ENCODE measurements at places on chromosomes 3 and 15.

DNA sequence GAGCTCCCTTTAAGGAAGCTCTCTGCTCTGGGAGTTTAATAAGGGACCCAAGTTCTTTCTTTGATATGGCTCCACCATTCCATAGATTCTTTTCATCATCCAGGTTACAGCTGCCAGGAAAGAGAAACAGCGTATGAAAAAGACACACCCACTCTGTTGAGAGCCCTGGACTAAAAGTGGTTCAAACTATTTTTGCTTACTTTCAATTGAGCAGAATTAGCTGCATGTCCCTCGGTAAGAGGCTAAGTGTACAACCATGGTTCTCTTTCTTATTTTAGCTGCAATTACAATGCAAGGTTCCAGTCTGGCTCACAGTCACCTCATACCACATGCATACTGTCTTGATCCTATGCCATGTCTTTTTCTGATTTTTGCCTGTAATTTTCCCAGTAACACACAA, 1288.3 kb downstream of the NSUN3 start:
- no peak overlapping the region for H3K4me3 ChIP-seq
- no peaks in the 10 kb centered on the region for H3K36me3 ChIP-seq
- DNase-seq, result no peak
- no peak overlapping the region for H3K27ac ChIP-seq
- no peaks in the 10 kb centered on the region for H3K27me3 ChIP-seq
- H3K4me1 ChIP-seq, result no peaks in the 10 kb centered on the region

GRCh38 chr15:74620636-74621545, 5.3 kb downstream of the CLK3 start:
- H3K4me3 ChIP-seq, result no peak overlapping the region
- peaks cover 75% of the 10 kb centered on the region for H3K36me3 ChIP-seq
- H3K4me1 ChIP-seq, result peaks cover 61% of the 10 kb centered on the region
- DNase-seq, result peak; percentile 87

DNA sequence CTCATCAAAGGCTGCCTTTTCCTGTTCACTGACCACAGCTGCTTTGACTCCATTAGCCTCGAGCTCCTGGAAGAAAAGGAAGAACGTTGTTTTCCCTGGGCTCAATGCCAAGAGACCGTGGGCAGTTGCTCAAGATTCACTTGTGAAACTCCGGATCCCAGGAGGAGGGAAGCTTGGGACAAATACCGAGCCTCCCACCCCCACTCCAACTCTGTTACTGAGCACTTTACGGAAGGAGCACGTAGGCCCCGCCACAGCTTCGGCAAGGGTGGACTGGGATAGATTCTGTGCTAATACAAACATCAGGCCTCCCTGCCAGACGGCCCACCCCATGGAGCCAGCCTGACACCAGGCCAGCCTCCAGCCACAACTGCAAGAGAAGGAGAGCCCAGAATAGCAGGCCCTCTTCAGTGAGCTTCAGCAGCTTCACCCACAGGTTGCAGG, 10.8 kb upstream of the FANCD2 start:
- H3K4me3 ChIP-seq, result no peak overlapping the region
- peaks cover 17% of the 10 kb centered on the region for H3K4me1 ChIP-seq
- DNase-seq, result no peak
- H3K27me3 ChIP-seq, result peaks cover 17% of the 10 kb centered on the region

DNA sequence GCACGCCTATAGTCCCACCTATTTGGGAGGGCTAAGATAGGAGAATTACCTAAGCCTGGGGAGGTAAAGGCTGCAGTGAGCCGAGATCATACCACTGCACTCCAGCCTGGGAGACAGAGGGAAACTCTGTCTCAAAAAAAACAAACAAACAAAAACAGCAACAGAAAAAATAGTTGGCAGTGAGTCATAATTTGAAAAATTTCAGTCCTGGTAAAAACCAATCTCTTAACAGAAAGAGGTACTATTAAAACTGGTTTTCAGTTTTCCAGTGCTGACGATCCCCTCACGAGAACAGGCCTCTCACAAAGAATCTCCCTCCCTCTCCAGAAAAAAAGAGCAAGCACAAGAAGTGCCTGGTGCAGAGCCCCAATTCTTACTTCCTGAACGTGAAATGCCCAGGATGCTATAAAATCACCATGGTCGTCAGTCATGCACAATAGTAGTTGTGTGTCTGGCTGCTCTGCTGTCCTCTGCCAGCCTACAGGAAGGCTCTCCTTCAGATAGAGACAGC, 22.8 kb upstream of the MAP4 start:
- H3K4me3 ChIP-seq, result no peak overlapping the region
- DNase-seq, result no peak
- no peaks in the 10 kb centered on the region for H3K36me3 ChIP-seq
- H3K27ac ChIP-seq, result no peak overlapping the region
- H3K27me3 ChIP-seq, result no peaks in the 10 kb centered on the region

GRCh38 chr3:35639254-35640186, at the start of gene ARPP21:
TSS of gene ARPP21 (plus strand) at chr3:35639525. CDS start at chr3:35681752, 42,227 bp downstream.
- H3K36me3 ChIP-seq, result no peaks in the 10 kb centered on the region
- H3K27me3 ChIP-seq, result peaks cover 31% of the 10 kb centered on the region
- H3K27ac ChIP-seq, result no peak within 1 kb of the TSS
- H3K4me3 ChIP-seq, result peak within 1 kb of the TSS; percentile 19
- DNase-seq, result peak; percentile 20

Data from activated naive CD4-positive, alpha-beta T cell treated with anti-CD3 and anti-CD28 coated beads, Interleukin-2, amount 10 ng/mL, durations not matched to agents 7 days and 5 days (primary cell).